Kidney tubule cell (primary cell): ENCODE measurements at places on chromosomes 12 and 14.

GRCh38 chr12:76964784-76965571 is 86.2 kb upstream of the CSRP2 start:
- DNase-seq, result no peak

GRCh38 chr12:11839091-11839641 is 189.7 kb downstream of the ETV6 start:
- peak; percentile 91 for DNase-seq

GRCh38 chr14:31894351-31894750 is 182.8 kb upstream of the ARHGAP5 start:
- peak; percentile 23 for DNase-seq

DNA sequence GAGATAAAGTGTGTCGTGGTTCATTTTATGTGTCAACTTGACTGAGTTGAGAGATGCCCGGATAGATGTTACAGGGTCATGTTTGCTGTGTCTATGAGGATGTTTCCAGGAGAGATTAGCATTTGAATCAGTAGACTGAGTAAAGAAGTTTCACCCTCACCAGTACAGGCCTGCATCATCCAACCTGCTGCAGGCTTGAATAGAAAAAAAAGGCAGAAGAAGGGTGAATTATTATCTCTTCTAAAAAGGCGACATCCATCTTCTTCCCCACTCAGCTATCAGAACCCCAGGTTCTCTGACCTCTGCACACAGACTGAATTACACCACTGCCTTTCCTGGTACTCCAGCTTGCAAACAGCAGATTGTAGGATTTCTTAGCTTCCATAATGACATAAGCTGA is 1293.7 kb upstream of the FLRT2 start:
- DNase-seq, result no peak

- peak; percentile 38 for DNase-seq
Observed at GRCh38 chr14:95270203-95270602, 49.5 kb downstream of the CLMN start.

- DNase-seq, result peak; percentile 52
Observed at GRCh38 chr12:38328306-38328895, 11.8 kb downstream of the ALG10B start.

- DNase-seq, result no peak
Observed at GRCh38 chr12:2562400-2562799, 232.4 kb upstream of the FKBP4 start.

DNA sequence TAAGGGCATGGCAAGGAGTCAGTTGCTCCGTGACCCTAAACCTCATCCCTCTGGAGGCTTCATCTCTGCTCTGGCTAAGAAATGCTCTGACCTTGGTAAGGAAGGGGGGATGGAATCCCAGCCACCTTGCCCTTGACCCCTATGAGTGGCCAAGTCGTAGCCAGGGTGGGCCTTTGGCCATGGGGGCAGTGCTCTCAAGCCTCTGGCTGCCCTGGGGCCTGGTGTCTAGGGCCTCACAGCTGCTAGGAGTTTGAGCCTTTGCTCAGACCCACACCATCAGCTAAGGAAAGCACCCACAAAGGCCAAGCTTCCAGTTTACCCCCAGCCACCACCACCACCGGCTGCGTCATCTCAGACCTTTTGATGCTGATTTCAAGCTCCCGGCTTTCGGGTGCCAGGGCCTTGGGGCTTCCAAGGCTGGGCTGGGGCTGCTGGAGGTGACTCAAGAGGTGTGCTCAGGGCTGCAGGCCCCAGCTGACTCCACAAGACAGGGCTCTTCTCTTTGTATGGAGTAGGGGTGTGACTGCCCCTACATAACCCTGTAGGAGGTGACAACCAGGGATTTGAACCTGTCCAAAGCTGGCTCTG is 3.7 kb downstream of the ASB2 start:
- DNase-seq, result no peak

- DNase-seq, result peak; percentile 61
Observed at GRCh38 chr14:55354500-55354899, 57.1 kb downstream of the ATG14 start.

GRCh38 chr12:67747869-67748742 is 99.6 kb downstream of the DYRK2 start:
- peak; percentile 93 for DNase-seq

DNA sequence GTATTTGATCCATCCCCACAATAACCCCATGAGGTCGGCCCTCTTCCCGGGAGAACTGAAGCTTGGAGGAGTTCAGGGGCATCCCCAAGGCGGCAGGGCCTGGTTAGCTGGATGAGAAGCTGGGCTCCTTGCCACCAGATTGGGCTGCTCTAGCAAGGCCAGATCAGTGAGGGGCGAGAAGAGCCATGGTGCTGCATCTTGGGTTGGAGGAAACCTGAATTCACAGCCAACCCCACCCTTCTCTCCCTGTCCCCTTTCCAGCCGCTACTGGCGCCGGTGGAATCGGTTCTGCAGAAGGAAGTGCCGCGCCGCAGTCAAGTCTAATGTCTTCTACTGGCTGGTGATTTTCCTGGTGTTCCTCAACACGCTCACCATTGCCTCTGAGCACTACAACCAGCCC is 228.6 kb upstream of the FKBP4 start:
- no peak for DNase-seq

GRCh38 chr14:91298576-91298975 is 54.1 kb upstream of the GPR68 start:
- no peak for DNase-seq

DNA sequence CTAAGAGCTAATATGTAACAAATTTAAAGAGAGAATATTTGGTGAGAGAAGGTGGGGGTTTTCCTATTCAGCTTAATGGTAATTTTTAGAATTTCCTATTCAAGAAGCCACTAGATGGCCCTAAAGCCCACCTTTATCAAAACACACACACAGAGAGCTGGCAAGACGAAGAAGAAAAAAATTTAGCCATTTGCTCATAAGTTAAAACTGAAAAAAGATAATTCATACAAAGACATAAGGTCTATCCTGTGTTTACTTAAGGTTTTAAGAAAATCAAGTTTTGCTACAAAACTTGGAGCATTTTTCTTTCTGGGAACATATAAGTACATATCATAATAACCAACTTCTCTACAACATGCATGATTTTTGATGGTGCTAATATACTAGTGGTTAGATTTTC is 46.8 kb upstream of the PCED1B start:
- DNase-seq, result peak; percentile 72

DNA sequence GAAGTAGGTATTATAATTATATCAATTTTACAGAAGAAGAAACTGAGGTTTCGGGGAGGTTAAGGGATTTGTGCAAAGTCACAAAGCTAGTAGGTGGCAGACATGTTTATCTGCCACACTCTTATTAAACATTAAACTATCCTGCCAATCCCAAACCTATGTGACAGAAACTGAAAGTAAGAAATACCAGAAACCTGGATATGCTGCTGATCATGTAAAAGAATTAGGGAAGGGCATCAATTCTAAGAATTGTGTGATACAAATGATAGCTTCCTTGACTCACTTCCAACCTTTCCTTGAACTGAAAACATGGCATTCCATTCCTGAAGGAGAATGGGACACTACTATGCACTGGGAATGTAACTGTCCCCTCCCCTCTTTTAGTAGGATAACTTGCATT is 16.9 kb downstream of the TAOK3 start:
- DNase-seq, result peak; percentile 71

DNA sequence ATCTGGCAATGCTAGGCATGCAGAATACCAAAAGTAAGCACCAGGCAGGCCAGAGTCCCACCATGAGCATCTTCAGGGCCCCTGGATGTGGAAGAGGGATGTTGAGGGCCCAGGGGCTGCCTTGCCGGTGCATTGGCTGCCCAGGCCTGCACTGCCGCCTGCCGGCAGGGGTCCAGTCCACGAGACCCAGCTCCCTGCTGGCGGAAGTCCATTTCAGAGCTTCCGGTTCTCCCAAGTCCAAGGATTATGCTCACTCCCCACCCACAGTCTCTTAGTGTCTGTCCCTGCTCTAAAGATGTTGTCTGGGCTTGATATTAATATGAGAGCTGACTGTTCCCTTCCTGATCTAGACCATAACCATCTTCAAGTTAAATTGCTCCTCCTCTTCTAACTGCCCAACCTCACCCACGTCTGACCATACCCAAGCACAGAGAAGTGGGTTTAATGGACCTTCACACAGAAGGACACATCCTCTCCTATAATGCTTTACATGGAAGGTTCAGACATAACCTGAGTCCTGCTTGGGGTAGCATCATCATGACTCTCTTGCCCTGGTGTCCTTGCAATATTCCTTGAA is 117.4 kb downstream of the DAD1 start:
- peak; percentile 50 for DNase-seq

- no peak for DNase-seq
Observed at GRCh38 chr14:101588990-101589389, 27.7 kb downstream of the DIO3 start.

- no peak for DNase-seq
Observed at GRCh38 chr12:66959276-66959675, 280.4 kb upstream of the GRIP1 start.

DNA sequence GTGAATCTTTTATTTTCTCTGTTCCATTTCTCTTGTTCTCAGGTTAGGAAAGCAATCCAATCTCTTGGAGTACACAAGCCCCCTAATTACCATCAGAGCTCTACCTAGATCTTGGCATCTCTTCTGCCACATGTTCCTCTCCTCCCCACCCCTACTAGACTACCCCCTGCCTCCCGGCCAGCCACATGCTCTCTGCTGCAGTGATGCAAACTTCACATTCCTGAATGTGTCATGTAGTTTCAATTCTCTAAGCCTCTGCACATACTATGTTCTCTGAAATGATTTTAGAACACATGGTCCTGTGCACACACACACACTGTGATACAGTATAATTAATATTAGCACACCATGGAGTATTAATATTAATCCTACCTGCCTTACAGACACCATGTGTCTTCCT is 104.6 kb downstream of the EFCAB11 start:
- peak; percentile 19 for DNase-seq

DNA sequence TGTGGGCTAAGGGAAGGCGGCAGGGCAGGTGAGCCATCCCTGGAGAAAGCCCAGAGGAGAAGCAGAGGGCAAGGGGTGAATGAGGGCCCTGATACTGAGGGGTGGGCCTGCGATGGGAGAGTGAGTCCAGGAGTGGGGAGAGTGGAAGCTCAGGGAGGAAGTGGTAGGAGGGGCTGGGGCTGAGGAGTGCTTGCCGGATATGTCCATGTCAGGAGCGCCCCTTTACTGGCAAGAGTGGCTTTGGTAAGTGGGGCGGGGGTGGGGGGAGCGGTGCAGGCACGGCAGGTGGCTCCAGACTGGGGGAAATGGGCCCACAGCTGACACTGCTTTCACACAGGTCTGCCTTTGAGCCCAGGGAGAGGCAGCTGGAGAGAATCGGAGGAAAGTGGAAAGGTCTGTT is 86.4 kb upstream of the GPR68 start:
- no peak for DNase-seq
